ENCODE measurements at places on chromosomes 13 and 19.

DNA sequence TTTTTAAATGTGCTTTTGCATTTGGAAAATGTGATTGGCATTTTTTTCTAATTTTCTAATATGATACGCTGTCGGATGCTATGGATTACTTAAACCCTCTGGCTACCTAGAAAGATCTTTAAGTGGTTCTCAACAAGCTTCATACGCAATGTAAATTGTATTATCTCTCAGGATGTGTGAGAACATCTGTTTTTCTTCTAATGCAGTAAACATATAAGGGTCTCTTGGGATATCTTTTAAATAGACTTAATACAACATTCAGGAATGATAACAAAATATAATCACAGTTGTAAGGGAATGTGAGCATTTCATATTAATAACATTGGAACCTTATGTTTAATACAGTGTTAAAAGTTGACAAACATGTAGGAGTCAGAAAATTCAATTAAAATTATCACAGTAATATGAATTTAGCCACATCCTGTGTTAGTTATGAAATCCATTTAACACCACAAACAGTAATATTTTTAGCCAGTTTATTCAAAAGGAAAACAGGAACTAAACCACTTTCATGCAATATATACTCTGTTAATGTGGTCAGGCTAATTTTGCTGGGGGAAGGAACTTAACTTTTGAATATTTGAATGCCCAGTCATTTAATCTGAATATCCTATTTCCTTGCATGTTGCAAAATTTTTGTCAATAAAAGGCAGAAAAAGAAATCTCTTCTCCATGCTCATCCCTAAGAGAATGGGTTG is 15.0 kb upstream of the ALOX5AP start:
- no peak for DNase-seq

- no peak for DNase-seq
Observed at GRCh38 chr13:50713523-50714248, 129.8 kb downstream of the DLEU7 start.

DNA sequence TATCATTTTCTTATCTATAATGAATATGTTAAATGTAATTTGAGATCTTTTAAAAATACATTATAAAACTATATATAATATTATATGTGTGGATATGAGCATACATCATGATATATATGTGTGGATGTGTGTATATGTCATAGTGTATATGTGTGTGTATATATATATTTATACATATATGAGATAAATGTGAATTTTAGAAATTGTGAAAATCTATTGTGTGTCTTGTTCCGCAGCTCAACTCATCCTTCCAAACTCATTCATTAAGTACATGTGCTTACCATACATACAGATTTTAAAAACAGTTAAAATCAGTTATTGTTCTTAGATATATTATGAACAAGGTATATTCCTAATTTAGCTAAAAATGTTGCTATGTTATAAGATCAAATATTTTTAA is 435.2 kb upstream of the MIR17HG start:
- DNase-seq: no peak

GRCh38 chr13:49308097-49308875 is 60.6 kb downstream of the CDADC1 start:
- DNase-seq: no peak

DNA sequence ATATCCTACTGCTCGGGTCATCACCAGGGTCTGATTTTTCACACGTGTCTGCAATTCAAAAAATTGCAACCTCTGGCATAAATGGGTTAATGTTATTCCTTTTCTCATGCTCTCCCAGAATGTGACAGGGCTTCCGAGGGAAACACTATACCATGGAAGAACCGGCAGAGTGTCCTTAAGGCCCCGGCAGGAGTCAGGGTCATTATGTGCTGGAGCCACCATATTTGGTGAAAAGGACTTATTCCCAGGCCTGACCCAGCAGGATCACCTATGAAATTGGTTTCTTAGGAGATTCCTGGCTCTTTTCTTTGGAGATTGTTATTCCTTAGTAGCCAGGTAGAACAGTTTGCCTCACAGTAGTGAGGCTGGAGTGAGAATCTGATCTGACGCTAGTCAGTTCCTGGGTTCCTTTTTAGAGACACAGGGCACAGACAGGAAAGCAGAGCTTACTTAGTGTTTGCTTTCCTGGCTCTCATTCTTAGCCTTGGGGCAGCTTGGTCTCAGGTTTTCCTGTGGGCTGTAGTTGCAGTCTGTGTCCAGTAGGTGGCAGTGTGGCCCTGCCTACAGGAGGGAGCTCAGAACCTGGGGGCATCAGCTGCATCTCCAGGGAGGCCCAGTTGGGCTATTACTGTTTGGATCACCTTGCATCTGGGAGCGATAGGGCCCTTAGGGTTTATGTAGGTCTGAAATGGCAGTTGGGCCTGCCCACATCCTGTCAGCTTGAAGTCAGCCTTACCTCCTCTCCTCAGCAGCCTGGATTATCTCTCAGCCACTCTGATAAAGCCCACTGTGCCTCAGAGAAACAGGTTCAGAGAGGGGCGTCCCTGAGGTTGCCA is 12.4 kb downstream of the SNRNP70 start:
- peak; percentile 31 for DNase-seq
